ENCODE measurements at places on chromosomes 6 and 20.
A peak's percentile ranks its signal among the peaks of the same experiment; 100 is the strongest.

DNA sequence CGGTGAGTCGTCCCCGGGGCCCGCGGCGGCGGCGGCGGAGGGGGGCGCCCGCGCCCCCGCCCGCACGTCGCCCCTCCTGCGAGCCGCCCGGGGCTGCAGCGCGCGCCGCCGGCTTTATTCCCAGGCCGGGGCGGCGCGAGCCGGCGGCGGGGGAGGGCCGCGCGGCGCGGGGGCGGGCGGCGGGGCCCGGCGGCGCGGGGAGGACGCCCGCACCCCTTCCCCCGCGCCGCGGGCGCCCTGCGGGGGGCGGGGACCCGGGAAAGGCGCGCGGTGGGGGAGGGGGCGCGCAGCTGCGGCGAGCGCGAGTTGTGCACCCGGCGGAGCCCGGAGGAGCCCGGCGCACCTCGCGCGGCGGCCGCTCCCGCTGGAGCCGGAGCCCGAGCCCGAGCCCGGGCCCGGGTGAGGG, 646 bp downstream of the HMGA1 start:
- DNase-seq = no peak

DNA sequence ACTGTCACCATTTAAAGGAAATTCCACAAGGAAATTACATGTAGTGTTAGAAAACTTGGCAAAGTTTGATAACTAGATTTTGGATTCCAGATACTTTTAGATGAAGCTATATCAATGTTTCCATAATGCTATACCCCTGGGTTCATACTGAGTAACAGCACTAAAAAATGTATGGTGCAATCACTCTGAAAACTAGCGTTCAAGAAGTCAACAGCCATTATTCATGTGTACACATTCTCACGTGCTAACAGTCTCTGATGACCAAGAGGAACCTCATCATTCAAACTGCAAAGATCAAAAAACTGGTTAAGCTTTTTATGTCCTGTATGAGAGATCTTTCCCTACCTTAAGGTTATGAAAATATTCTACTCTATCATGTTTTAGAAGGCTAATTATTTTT, 197.6 kb downstream of the GMDS start:
- no peak for DNase-seq

- DNase-seq = no peak
Observed at GRCh38 chr6:158066136-158066781, 84.6 kb downstream of the SYNJ2 start.

DNA sequence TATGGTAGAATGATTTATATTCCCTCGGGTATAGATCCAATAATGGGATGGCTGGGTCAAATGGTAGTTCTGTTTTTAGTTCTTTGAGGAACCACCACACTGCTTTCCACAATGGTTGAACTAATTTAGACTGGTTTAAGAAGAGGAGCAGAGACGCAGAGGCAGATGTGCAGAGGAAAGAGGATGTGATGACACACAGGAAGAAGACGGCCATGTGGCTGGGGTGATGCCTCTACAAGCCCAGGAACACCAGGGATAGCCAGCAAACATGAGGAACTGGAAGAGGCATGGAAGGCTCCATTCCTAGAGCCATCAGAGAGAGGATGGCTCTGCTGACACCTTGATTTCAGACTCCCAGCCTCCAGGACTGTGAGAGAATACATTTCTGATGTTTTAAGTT, 218.3 kb upstream of the DTNBP1 start:
- DNase-seq = no peak

GRCh38 chr6:164640956-164641355, 668.4 kb downstream of the C6orf118 start:
- no peak for DNase-seq

DNA sequence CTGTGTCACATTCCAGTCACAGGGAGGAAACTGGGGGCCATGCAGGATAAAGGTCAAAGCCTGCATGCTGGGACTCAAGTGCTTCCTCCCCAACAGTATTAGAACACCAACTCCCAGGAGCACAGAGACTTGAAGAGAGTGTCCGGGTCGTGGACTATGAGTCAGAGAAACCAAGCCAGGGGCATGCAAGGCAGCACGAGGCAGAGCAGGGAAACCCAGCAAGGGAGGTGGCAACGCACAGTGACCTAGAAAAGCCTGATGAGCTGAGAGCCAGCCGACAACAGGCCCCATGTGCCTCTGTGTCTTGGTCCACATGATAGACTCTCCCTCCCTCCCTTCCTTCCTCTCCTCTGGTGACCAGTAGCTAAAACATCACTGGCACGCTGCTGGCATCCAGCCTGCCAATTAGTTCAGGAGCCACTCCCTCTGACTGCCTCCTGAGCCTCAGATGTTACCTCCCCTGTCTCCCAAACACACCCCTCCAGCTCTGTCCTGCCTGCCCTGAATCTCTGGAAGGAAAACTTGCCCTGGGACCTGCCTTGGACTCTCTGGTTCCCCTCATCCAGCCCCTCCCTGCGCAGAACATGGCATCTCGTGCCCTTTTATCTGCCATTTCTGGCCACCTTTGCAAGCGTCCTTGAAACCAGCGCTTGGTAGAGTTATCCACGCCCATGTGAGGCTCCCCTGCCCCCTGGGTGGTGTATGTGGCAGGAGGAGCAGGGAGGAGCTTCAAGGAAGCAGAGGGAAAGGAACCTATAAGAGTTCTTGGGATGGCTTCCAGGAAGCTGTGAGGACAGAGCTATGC, 16.2 kb upstream of the RNF39 start:
- no peak for DNase-seq

- DNase-seq = no peak
Observed at GRCh38 chr20:46315311-46315710, 7.0 kb upstream of the CDH22 start.

GRCh38 chr6:27374824-27375612, 13.5 kb upstream of the ZNF391 start:
- peak; percentile 54 for DNase-seq

GRCh38 chr6:41638935-41639808, 904 bp downstream of the MDFI start:
- no peak for DNase-seq

DNA sequence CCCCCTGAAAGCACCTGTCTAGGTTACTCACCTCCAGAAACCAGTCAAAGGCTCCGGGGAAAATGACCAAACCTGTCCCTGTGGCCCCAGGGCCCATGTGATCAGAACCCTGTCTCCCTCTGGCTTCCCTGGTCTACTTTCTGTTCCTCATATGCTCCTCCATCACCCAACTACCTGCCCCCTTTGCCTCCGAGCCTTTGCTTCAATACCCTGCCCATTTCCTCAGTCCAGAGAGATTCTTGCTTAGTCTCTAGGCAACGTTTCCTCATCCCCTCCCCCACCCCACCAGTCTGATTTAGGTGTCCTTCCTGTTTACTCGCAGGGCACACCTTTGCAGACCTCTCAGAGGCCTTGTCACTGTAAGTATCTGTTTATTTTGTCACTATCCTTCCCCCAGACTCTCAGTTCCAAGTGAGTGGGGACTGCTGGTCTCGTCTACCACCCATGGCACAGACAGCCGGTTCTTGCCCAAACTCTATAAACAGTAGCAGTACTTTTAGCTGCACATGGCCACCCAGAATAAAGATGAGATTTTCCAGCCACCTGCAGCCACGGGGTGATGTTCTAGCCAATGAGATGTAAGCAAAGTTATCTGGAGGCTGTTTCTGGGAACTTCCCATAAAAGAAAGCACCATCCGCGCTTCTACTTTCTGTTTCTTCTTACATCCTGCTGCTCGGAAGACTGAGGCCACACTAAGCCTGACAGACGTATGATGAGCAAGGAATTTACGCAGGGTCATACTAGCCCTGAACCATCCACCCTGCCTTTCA, 13.3 kb downstream of the ELOVL5 start:
- peak; percentile 31 for DNase-seq

GRCh38 chr6:48765352-48765961, 654.5 kb upstream of the PTCHD4 start:
- no peak for DNase-seq

DNA sequence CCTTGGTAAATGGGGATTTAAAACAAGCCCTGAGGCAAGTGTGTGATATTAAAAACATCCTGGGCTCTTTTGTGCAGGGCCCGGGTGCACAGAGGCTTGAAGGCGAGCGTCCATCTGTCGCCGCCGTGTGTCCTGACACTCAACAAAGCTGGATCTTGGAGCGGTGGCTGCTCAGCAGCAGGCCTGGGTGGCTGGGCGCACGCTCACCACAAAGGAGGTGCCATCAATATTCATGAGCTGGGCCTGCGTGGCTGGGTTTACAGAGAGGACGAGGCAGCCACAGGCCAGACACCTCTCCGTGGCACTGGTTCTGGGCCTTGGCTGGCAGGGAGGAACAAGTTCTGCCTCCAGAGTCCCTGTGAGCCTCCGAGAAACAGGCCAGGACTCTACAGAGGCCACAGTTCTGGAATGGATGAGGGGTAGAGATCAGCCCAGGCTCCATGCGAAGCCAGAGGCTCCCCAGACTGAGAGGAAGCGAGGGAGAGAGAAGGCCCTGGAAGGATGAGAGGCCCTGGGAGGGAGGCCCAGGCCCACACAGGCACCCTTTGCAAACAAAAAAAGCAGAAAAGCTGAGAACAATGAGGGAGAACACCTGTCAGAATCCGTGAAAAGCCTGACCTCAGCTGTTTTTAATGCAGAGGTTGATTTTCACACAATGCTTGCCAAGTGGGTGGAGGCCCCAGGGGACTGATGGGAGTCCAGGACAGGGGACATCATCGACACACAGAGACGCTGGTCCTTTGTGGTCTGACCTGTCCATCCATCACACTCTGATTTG, 21.9 kb downstream of the BHLHE23 start:
- no peak for DNase-seq

- DNase-seq = no peak
Observed at GRCh38 chr20:4886771-4887527, 114.4 kb downstream of the SLC23A2 start.

DNA sequence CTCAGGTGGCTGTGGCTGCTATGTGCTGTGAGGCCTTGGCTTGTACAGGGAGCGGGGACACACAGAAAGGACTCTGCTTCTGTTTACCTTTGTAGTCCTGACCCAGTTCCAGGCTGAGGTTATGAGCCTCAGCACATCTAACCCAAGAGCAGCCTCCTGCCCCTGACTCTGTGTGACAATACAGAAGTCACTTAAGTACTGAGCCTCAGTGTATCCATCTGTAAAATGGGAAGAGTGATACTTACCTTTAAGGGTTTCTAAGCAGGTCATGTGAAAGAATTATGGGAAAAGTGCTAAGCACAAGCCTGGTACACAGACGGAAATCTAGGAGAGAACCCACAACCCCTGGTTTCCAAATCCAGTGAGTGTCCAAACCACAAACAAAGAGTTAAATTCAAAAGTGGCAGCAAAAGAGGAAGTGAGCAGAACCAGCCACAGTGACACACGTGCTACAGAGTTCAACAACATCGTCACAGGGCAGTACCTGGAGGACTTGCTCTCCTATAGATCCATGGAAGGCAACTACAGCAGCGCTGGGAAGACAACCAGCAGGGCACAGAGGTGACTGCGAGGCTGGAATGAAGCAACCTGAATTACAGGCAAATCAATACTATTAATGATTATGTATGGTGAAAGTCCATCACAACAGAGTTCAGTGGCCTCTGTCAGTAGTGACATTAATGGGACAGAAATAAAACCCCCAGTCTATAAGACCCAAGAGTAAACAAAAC, 12.5 kb downstream of the TRIM26 start:
- DNase-seq = no peak

GRCh38 chr20:54485631-54486030, 10.2 kb downstream of the DOK5 start:
- DNase-seq = no peak

GRCh38 chr20:57459897-57460296, 65.0 kb downstream of the CTCFL start:
- no peak for DNase-seq

- no peak for DNase-seq
Observed at GRCh38 chr20:20548527-20549266, 163.7 kb downstream of the RALGAPA2 start.

DNA sequence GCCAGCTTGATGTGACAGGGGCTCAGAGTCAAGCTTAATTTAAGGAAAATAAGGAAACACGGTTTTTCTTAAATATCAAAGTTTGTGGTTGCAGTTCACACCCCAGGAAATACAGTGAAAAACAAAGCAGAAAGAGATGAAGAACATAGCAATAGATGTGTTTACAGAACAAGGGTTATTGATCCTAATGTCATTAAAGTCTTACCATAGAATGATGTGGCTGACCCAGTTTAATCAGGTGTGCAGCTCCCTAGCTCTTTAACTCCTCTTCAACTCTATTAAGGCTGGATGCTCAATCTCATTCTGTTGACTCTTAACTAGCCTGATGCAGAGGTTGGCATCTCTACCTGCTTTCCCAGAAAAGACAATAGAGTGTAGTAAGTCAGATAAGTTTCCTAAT, 7.5 kb upstream of the GTF3C6 start:
- no peak for DNase-seq
